Left hindlimb (tissue), 1 donor: ENCODE measurements at places on chromosomes 13 and 19.

DNA sequence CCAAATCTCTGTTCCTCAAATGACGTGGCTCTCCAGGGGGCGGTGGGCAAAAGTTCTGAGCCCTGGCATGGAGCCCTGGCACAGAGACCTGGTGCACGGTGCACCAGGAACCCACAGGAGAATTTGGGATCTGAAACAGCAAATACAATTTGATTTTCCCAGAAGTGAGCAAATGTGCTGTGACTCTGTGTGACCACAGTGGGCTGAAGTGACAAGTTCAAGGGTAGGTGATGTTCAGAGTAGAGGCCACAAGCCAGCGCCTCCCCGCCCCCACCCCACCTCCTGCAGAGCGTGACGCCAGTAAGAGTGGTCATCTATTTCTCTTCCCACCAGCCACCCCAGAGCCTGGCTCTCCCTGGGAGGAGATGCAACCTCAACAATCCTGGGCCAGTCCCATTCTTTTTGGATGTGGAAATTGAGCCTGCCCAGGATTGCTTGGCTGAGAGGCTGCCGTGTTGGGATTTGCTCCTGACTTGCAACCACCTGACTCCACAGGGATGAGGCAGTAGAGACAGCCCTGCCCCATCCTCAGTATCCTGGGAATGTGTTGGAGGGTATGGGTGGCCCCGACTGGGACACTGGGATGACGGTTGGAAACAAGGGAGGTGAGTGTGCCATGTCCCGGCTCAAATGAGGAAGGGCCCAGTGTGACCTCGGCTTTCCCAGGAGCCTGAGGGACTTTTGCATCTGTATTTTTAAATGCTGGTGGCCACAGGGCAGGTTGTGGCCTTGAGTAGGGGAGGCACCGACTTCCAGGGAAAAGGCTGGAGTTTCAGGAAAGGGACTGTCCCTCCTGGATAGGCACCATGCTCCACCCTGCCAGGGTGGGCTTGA, 11.1 kb upstream of the BCL3 start:
- no peak for DNase-seq

GRCh38 chr19:5091018-5091683, 122.2 kb downstream of the KDM4B start:
- DNase-seq = peak; percentile 69

- DNase-seq = no peak
Measured at GRCh38 chr19:39533791-39534190, 1.1 kb upstream of the EID2B start.

DNA sequence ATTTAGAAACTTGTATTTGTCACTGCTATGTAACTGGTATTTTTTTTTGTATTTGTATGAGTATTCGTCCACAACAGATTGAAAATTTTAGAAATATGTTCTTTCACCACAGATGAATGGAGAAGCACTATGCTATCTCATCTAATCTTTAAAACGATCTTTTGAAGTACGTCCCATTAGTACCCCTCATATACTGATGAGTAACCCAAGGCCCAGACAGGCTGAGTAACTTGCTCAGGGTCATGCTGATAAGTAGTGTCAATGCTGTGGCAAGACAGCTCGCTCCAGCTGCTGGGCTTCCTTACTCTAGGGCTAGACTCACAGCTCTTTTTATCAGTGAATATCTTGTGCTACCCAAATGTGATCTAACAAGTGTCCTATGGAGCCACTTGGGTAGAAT, 154.2 kb downstream of the SUCLA2 start:
- no peak for DNase-seq

DNA sequence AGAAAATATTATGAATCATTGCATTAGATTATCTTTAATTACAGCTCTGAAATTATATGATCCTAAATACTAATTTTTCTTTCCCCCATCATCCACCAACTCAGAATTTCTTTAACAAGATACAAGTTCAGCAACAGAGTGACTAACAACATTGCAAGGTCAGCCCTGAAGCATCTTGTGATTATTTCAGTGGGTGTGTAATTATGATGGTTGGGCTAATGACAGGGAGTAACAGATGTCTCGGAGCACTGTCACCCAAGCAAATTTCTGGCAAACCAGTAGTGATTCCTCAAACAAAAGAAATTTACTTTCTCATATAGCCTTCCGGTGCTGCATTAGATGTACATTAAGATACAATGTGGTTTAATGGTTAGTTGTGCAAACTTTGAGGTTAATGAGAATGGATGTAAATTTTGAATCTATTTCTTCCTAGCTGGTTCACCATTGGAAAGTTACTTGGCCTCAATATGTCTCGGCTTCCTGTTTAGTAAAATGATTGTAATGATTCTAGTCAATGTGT, 238.9 kb downstream of the ITGBL1 start:
- DNase-seq = no peak

GRCh38 chr19:4694211-4694987, 24.3 kb upstream of the MYDGF start:
- DNase-seq = no peak

DNA sequence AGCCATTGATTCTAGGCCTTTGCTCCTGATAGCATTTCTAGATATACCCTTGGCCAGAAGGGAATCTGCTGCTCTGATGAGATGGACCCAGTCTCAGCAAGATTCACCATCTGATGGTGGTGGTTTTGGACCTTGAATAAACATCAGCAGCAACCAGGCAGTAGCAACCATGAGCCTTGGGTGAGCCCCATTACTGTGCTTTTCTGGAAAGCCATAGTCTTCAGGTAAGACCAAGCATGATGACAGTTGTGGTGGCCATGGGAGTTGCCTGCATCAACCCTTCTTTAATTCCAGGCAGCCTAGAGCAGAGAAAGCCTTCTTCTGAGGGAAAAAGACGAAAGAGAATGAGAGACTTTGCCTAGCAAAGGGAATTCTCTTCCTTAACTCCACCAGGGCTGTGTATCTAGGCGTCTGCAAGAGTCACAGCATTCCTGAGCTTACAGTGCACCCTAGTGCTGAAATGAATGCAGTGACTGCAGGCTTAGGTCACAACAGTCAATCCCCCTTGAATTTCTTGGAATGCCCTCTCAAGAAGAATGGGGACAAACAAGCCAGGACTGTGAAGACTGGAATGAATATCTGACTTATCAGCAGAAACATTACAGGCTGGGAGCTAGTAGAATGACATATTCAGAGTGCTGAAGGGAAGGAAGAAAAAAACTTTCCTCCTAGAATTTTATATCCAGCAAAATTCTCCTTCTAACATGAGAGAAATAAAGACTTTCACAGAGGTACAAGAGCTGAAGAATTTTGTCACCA, 942.4 kb upstream of the PCDH20 start:
- no peak for DNase-seq

DNA sequence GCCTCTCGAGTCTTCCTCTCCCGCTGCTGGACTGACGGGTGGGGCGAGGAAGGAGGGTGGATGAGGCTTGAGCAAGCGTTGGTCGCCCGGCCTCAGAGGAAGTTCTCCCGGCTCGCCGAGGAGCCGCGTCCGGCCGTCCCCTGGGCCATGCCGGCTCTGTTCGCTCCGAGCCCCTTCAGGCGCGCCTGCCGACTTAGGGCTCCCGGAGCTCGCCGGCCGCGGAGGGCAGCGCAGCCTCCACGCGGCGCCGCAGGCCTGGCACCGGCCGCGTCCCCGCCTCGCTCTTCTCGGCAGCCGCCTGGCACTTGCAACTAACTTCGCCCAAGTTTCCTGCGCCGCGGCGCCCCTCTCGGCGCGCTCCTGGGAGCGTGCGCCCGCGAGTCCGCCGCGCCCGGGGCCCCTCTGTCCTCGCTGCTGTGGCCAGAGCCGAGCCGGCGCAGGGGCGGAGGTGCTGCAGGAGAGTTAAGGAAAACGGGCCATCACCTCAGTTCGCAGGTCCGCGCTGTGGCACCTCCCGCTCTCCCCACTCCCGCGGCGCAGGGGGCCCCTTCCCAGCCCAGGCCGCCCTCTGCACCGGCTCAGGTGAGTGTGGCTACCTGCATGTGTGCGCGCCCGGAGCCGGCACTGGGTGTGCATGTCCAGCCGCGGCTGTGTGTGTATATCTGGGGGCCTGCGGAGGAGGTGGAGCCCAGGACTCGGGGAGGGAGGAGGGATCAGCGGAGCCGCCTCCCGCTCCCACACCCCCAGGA, 641 bp upstream of the SOX21 start:
- DNase-seq = peak; percentile 58

- DNase-seq = peak; percentile 40
Measured at GRCh38 chr13:102400675-102401145, 1.1 kb downstream of the FGF14 start.

- DNase-seq = no peak
Measured at GRCh38 chr19:14410091-14411051, 8.8 kb downstream of the DDX39A start.

DNA sequence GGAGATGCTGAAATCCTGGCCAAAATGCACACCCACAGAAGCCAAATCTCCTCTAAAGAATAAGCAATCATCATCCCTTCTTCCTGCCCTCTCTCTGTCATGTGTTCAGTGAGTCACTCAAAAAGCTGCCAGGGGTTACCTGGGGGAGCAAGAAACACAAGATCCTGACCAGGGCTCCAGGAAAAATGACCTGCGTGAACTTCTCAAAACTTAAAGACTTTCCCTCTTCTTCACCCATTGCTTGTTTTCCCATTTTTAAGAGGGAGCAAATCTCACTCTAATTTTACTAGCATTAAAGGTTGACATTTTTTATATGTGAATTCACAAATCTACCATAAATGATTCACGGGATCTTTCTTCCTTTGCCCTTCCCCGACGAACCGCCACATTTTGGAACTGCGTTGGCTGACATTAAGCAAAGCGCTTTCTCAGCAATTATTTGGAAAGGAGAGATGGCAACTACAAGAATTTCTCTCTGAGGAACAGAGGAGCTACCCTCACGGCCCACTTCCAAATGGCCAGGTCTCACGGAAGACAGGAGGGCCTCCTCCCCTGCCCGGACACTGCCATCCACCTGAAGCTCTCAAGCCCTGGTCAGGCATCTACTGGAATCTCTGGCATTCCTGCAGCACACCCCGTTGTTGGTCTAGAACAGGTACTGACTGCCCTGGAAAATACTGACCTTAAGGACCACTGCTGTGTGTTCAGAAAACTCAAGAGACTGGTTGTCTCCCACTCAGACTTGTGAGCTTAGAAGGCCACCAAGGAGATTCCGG, 14.2 kb downstream of the TSHZ3 start:
- DNase-seq = no peak

- no peak for DNase-seq
Measured at GRCh38 chr19:10320602-10321416, 5.0 kb upstream of the FDX2 start.

DNA sequence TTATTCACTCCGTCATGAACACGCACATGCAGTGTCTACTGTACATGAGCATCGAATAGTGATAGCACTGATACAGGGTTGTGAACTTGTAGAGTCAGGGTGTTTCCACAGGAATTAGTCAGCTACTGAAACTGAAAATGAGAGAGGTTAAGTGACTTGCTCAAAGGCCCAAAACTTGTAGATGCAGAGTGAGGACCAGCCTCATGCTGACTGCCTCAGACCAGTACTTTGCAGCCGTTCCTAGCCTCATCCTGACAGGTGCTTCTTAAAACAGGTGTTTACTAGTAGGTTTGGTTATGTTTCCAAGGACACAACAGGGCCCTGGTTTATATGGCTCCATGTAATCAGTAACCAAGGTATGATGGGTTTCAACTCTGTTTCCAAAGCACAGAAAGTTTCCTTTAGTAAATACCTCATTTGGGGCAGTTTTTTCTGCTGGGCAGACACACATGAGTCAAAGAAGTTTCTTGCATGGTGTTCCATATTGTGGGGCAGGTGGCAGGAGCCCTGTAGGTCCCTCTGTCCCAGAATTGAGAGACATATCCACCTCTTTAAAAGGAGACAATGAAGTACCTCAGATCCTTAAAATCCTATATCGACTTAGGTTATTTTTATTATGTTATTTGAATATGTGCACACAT, 16.0 kb downstream of the FGF9 start:
- DNase-seq = no peak

DNA sequence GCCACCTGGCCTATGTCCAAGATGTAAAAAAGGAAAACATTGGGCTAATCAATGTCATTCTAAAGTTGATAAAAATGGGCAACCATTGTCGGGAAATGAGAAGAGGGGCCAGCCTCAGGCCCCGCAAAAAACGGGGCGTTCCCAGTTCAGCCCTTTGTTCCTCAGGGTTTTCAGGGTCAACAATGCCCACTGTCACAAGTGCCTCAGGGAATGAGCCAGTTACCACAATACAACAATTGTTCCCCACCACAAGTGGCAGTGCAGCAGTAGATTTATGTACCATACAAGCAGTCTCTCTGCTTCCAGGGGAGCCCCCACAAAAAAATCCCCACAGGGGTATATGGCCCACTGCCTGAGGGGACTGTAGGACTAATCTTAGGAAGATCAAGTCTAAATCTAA, 112.5 kb downstream of the ZNF486 start:
- no peak for DNase-seq

- DNase-seq = no peak
Measured at GRCh38 chr19:14004619-14005348, 1.3 kb downstream of the RFX1 start.

DNA sequence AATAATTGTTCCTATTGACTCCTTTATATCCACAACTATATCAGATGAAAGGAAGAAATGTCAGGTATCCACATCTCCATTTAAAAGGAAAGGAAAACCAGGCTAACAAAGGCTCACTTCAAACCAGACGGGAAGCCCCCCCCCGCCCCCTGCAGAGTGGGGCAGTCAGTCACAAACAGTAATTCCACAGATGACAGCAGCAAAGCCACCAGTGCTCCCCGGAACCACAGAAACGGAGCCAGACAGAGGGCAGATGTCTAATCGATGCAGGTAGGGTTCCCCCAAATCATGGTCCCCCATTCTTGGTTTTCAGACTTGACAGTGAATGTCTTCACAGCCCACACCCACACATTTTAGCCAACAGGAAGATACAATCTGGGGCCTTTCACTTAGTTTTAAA, 100.8 kb downstream of the STK24 start:
- DNase-seq = no peak

GRCh38 chr19:13741893-13742292, 22.4 kb upstream of the MRI1 start:
- no peak for DNase-seq

DNA sequence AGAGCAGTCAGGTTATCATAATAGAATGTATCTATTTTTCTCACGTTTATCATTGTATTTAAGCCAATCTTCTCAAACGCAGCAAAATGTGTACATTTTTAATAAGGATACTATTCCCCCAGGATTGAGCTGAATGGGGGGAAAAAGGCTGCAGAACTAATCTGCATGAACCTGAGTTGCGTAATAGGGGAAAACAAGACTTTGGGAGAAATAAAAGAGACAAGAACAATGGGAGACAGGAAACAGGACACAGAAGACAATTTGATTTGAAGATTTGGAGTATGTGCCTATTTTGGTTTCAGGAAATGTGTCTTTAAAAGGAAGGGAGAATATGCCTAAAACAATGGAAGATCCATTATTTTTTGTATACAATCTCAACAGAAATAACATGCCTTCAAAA, 844.5 kb downstream of the DIAPH3 start:
- DNase-seq = no peak
